ENCODE measurements at places on chromosomes 2 and 18.

- no peak for DNase-seq
Measured at GRCh38 chr2:2748399-2749205, 417.5 kb upstream of the MYT1L start.

- DNase-seq, result no peak
Measured at GRCh38 chr2:45193581-45193980, 184.3 kb upstream of the SIX2 start.

GRCh38 chr2:156626931-156627330 is 190.8 kb downstream of the GPD2 start:
- no peak for DNase-seq

GRCh38 chr2:130353291-130354138 is 2.3 kb upstream of the PTPN18 start:
- no peak for DNase-seq

DNA sequence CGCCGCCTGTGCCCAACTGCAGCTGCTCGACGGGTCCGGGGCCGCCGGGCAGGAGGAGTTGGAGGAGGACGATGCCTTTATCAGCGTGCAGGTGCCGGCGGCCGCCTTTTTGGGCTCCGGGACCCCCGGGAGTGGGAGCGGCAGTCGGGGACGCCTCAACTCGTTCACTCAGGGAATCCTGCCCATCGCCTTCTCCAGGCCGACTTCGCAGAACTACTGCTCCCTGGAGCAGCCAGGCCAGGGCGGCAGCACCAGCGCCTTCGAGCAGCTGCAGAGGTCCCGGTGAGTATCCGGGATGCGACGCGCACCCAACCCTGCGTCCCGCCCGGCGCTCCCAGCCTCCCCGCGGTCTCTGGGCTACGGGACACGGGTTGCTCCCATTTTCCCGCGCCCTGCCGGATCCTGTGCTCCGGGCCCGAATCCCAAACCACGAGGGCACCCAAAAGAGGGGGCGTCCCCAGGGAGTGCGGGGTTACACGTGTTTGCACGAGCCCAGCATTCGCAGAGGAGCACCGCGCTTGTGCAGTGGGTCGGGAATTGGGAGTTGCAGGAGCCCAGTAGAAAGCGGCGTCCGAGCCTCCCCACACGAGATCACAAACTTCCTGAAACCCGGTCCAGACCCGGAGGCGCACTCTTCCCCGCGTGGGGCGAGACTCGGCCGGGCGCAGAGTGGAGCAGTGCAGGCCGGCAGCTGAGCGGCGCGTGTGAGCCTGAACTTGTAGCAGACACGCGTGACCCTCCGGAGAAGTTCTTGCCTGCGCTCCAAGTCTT is 1.2 kb downstream of the CABLES1 start:
- DNase-seq, result no peak

DNA sequence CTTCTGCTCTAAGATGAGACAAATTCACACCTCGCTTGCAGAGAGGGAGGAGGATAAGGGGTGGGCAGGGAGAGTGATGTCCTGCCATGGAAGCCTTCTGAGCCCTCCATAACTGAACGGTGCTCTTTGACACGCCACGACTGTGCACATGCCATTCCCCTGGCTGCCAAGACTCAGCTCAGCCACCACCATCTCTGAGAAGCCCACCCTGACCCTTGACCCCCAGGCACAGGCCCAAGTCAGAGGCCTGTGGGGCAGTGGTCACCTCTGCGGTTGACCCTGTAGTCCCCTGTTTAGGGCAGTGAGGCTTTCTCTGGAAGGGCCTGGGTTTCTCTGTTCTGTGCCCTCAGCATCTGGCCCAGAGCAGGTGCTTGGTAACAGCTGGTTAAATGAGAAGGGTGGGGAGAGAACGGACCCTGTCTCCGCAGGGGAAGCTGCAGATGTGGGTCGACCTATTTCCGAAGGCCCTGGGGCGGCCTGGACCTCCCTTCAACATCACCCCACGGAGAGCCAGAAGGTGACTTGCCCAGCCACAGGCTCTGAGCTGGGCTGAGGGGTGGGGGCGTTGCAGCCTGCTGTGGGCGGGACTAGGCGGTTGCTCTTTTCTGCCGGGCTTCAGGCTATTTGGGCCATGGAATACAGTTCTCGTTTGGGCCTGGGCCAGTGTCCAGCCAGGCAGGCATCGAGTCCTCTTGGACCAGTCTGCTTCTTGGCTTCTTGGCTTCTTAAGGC is 215.1 kb downstream of the DYSF start:
- DNase-seq, result no peak

- DNase-seq, result no peak
Measured at GRCh38 chr2:133682906-133683305, 114.6 kb upstream of the NCKAP5 start.

DNA sequence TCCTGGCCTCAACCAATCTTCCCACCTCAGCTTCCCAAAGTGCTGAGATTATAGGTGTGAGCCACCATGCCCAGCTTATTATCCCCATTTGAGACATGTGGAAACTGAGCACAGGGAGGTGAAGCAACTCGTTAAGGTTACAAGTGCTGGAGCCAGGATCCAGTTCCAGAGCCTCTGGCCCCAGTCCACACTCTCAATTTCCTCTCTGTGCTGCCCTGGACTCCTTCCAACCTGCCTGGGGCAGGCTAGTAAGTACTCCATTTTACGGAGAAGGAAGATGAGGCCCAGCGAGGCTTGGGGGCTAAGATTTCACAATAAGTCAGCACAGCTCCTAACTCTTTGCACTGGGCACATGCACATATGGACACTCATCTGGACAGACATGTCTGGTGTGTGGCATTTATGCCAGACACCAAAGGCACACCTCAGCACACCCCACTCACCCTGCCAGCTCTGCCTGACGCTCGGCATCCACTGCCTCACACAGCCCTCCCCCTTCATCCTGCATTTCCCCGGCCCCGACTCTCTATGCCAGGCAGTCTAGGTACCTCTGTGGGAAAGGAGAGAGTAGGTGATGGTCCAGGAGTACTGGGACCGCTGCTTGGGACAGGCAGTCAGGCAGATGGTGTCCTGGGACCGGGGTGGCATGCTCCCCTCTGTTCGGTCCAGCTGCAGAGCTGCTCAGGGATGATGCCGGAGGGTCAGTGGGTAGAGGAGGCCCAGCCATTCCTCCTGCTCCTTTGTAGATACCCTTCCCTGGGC is 20.5 kb downstream of the CFAP65 start:
- DNase-seq, result no peak

Data from NCI-H1694 (cell line).